ENCODE measurements at places on chromosomes 4 and X. TPM values are rescaled to one million over a fixed set of nuclear protein-coding genes. Genes with fewer than 3 reads are reported as not detected.

- no peaks in the 10 kb centered on the region for H3K27me3 ChIP-seq
- no peaks in the 10 kb centered on the region for H3K36me3 ChIP-seq
- DNase-seq, result no peak
- no peak overlapping the region for H3K4me3 ChIP-seq
These were observed 45.8 kb downstream of the TBC1D14 start for GRCh38 chr4:6955261-6955911.

TMSB15B gene
- total RNA-seq, result not detected

ARMCX4 gene
- 0.65 TPM for total RNA-seq

IL9R gene
- not detected for total RNA-seq

DNA sequence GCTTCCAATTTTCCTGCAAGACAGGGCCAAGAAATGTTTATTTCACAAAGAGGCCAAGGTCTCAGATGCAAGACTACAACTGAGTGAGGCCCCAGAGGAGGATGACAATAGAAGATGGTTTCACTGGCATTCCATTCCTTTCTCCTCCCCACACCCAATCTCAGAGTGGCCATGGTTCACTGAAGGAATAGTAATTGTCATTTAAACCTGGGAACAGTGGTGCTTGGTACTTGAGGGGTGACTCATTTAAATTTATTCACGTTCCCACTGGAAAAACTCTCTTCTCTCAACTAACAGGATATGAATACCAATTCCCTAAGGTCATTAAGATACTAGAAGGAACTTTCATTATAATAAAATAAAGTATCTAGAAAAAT lies 35.3 kb upstream of the CXCL8 start:
- H3K4me1 ChIP-seq, result peaks cover 19% of the 10 kb centered on the region
- H3K36me3 ChIP-seq, result no peaks in the 10 kb centered on the region
- H3K27ac ChIP-seq, result peak overlapping the region; percentile 51
- no peaks in the 10 kb centered on the region for H3K27me3 ChIP-seq
- no peak for DNase-seq
- no peak overlapping the region for H3K4me3 ChIP-seq

DNA sequence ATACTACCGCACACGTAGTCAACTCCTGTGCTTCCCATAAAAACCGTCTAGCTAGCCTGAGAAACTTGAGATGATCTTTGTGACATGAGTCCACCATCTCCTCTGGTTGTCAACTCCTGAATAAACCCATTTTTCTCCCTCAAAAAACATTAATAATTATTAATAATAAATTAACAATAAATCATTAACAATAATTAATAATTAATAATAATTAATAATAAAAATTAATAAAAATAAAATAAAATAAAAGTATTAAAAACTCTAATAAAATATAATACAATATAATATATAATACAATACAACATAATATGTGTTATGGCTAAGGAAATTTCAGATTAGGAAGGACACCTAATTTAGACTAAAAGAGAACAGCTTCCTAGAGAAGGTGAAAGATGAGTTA lies 20.7 kb upstream of the TMPRSS11E start:
- no peaks in the 10 kb centered on the region for H3K36me3 ChIP-seq
- DNase-seq, result no peak
- H3K27me3 ChIP-seq, result no peaks in the 10 kb centered on the region
- H3K27ac ChIP-seq, result no peak overlapping the region
- H3K4me3 ChIP-seq, result no peak overlapping the region

GRCh38 chr4:80017125-80017854 lies 55.7 kb downstream of the ANTXR2 start:
- H3K27me3 ChIP-seq, result no peaks in the 10 kb centered on the region
- no peak overlapping the region for H3K4me3 ChIP-seq
- H3K36me3 ChIP-seq, result peaks cover 5% of the 10 kb centered on the region
- no peaks in the 10 kb centered on the region for H3K4me1 ChIP-seq

SLC7A11 gene
- total RNA-seq, result not detected

GRCh38 chrX:15963858-15964257 lies 109.2 kb upstream of the AP1S2 start:
- H3K36me3 ChIP-seq, result no peaks in the 10 kb centered on the region
- no peaks in the 10 kb centered on the region for H3K27me3 ChIP-seq
- H3K4me3 ChIP-seq, result no peak overlapping the region
- no peaks in the 10 kb centered on the region for H3K4me1 ChIP-seq

ADH1C gene
- 26.3 TPM for total RNA-seq

DNA sequence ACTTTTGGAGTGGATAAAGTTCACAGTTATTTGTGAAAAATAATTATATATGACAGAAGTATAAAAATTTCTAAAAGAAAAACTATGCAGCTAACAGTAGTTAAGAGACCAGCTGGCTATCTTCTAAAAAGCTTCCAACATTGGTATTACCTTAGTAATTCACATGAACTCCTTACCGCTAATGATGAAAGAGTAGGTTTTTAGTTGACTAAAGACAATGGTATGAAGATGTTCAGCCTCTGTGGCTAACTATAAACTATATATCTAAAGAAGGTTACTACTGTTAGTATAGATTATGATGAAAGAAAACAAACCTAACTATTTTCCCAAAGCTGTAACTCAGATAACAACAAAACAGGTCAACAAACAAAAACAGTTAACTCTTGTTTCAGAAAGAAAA lies 10.4 kb downstream of the CCNI start:
- H3K4me3 ChIP-seq, result no peak overlapping the region
- DNase-seq, result no peak
- no peak overlapping the region for H3K27ac ChIP-seq
- H3K27me3 ChIP-seq, result no peaks in the 10 kb centered on the region
- H3K36me3 ChIP-seq, result no peaks in the 10 kb centered on the region

DNA sequence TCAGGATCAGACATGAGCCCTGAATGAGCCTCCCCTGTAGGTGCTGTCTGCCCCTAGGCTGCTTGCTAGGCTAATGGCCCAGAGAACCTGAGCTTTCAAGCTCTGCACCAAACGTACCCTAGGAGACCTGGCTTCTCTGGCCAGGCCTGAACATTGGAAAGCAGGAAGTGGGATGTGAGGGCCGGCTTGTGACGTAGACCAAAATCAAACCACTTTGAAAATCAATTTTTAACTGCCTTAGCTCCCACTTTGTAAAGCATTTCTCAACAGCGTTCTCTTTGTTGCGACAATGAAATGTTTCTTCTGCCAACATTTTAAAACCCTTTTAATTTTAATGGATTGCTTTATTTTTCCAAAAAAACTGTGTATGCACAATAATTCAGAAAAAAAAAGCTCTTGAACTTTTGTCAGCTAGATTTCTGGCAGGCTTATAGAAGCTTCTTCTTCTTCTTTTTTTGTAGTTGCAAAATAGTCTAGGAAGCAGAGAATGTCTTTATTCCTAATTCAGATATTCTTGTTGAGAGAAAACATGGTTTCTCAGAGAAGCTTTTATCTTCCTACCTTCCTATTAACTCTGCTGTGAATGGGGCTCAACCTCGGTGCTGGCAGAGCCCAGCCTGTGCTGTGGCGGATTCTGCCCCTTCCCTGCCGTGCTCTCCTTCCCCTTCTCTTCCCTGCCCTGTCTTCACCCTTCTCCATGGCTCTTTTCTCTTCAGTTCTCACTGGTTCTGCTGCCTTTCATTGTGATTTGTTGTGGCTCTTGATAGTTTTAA lies 145.2 kb upstream of the SFRP2 start:
- no peaks in the 10 kb centered on the region for H3K4me1 ChIP-seq
- DNase-seq, result peak; percentile 13
- H3K27me3 ChIP-seq, result no peaks in the 10 kb centered on the region
- no peak overlapping the region for H3K4me3 ChIP-seq
- H3K36me3 ChIP-seq, result no peaks in the 10 kb centered on the region
- H3K27ac ChIP-seq, result peak overlapping the region; percentile 65

DNA sequence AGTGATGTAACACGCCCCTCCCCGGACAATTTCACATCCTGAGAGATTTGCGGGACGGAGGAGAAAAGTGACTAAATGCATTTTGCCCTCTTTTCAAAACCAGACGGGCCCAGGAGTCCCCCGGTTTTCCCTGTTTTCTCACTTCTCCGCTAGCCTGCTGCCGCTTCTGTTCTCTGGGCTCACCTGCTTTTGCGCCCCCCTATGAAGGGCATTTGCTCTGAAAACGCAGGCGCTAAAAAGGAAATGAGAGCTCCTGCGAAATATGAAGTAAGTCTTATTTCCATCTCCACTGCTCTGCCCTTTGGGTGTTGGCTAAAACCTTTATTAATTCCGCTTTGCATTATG lies 613 bp upstream of the TMEM47 start:
- no peaks in the 10 kb centered on the region for H3K4me1 ChIP-seq
- H3K27me3 ChIP-seq, result no peaks in the 10 kb centered on the region
- no peak for DNase-seq
- peak overlapping the region; percentile 46 for H3K4me3 ChIP-seq
- peak overlapping the region; percentile 76 for H3K27ac ChIP-seq

DNA sequence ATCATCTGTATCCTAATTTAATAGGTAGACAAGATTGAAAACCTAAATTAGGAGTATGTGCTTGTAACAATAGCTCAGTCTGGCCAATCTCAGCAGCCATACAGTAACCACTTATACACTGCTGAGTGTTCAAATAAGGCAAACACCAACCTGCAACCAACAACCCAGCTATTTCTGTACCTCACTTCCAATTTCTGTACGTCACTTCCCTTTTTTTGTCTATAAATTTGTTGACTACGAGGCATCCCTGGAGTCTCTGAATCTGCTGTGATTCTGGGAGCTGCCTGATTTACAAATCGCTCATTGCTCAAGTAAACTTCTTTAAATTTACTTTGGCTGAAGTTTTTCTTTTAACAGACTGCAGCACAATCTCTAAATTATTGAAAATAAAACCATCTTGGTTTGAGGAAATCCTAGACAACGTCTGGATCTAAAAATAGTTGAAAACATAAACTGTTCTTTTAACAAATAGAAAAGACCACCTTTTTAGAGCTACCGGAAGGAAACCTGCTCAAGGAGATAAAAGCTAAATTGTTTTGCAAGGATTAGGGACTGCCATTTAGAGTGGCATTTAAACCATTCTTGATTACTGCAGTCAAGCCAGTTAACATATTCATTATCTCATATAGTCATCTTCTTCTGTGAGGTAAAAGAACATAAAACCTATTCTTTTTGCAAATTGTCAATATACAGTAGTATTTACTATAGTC lies 778.1 kb downstream of the SH3BGRL start:
- H3K4me1 ChIP-seq, result no peaks in the 10 kb centered on the region
- no peak overlapping the region for H3K4me3 ChIP-seq
- H3K27me3 ChIP-seq, result no peaks in the 10 kb centered on the region
- no peaks in the 10 kb centered on the region for H3K36me3 ChIP-seq
- no peak overlapping the region for H3K27ac ChIP-seq

GDPD2 gene
- total RNA-seq, result not detected

- H3K4me3 ChIP-seq, result no peak overlapping the region
- no peak for DNase-seq
- peaks cover 13% of the 10 kb centered on the region for H3K36me3 ChIP-seq
- no peak overlapping the region for H3K27ac ChIP-seq
These were observed 2.9 kb upstream of the CFP start for GRCh38 chrX:47632666-47633065.

DNA sequence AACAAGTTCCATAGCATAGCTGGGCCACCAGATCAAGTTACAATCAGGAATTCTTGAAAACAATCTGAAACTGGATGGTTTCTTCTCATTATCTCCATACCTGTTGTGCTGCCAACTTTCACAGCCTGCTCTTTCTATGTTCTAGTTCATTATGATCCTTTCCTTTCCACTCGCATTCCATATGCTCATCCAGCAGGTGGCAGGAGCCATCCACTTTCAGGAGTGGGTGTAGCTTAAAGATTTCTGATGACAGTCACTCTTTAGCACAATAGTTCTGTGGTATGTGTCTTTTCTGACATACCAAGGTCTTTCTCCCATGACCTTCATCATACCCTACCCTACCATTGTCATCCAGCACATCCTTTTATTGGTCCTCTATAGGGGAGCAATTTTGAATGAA lies 46.4 kb downstream of the PAGE2 start:
- no peak overlapping the region for H3K4me3 ChIP-seq
- H3K4me1 ChIP-seq, result no peaks in the 10 kb centered on the region
- peak; percentile 1 for DNase-seq
- H3K27me3 ChIP-seq, result no peaks in the 10 kb centered on the region
- H3K36me3 ChIP-seq, result no peaks in the 10 kb centered on the region

CASP6 gene
- total RNA-seq, result 9.6 TPM

DNA sequence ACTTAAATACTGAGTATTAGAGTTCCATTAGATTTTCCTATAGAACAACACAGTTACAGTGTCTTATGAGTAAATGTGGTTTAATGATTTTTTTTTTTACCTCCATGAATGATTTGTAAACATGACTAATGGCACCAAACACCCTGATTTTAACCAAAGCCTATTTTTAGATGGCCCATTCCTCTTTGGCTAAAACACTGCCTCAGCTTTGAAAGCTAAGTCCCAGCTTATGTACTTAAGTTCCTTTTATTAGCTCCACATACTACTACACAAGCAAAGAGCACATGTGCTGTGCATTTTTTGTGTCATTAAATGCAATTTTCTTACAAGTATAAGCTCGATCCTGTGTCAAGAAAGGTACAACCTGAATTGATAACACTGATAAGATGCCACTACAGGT lies 575.6 kb upstream of the PITX2 start:
- no peaks in the 10 kb centered on the region for H3K36me3 ChIP-seq
- no peaks in the 10 kb centered on the region for H3K27me3 ChIP-seq
- H3K4me1 ChIP-seq, result no peaks in the 10 kb centered on the region
- no peak overlapping the region for H3K27ac ChIP-seq

DNA sequence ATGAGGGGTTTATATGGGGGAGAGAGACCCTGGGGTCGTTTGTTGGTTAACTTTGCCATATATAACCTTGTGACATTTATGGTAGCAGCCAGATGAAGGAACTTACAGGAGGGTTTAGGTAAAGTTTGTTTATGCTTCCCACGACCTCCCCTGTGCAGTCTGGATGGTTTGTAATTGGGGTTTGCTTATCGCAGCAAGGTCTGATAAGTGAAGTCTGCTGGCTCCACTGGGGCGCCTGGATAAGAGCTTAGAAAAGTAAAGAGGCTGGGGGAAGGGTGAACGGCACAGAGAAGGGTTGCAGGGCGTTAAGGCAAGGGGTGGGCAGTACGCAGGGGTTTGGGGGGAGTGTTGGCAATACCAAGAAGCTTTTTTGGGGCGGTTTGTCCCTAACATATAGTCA lies 98.7 kb downstream of the KDM6A start:
- H3K27ac ChIP-seq, result no peak overlapping the region
- no peak overlapping the region for H3K4me3 ChIP-seq
- no peaks in the 10 kb centered on the region for H3K4me1 ChIP-seq

GRCh38 chr4:164304861-164305260 lies 449.1 kb upstream of the SMIM31 start:
- no peak overlapping the region for H3K4me3 ChIP-seq
- no peak overlapping the region for H3K27ac ChIP-seq
- no peak for DNase-seq
- no peaks in the 10 kb centered on the region for H3K4me1 ChIP-seq
- H3K27me3 ChIP-seq, result no peaks in the 10 kb centered on the region
- no peaks in the 10 kb centered on the region for H3K36me3 ChIP-seq

MSANTD1 gene
- 0.60 TPM for total RNA-seq

DNA sequence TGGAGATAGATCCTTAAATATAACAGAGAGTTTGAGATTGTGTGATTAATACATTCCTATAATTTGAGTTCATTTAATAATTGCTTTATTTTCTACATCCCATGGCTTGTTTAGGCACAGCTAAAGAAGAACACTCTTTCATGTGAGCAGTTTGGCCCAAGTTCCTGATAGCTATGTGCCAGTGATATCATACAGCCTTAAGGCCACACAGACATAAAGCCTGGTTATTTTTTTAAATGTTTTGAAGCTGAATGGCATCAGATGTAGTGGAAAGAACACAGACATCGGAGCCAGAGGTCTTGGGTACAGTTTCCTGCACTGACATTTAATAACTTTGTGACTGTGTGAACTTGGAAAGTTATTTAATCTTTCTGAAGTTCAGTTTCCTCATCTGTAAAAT lies 7.0 kb upstream of the NDNF start:
- no peak overlapping the region for H3K27ac ChIP-seq
- H3K36me3 ChIP-seq, result no peaks in the 10 kb centered on the region
- no peak for DNase-seq
- no peaks in the 10 kb centered on the region for H3K27me3 ChIP-seq

LNX1 gene
- total RNA-seq, result 12.3 TPM

UCHL1 gene
- 104 TPM for total RNA-seq

All from gastrocnemius medialis (tissue), 4 donors.